ENCODE measurements at places on chromosomes 13 and 19. TPM values are rescaled to one million over a fixed set of nuclear protein-coding genes. Genes with fewer than 3 reads are reported as not detected.

NLRP12 gene
- 0.99 TPM for total RNA-seq

SULT2A1 gene
- total RNA-seq: 0.17 TPM

AXL gene
- 44.1 TPM for total RNA-seq

GRCh38 chr19:7648265-7649014 lies 11.5 kb downstream of the STXBP2 start:
- no peak for DNase-seq

DNA sequence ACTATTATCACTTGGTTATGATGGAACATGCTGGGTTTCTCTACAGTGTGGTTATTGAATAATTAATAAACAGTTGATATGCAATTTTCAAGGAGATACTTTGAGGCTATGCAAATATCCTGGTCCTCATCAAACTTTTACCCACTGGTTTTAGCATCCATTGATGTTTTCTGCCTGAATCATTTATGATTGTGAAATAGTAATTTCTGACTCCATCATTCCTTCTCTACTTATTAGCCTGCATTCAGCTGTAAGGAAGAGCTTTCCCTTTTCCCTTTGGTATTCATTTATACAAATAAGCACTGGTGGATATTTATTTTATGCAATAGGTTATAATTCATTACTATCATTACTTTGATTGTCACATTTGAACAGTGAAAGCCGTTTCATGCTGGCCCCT lies 13.9 kb upstream of the DNAJC15 start:
- no peak for DNase-seq

DNA sequence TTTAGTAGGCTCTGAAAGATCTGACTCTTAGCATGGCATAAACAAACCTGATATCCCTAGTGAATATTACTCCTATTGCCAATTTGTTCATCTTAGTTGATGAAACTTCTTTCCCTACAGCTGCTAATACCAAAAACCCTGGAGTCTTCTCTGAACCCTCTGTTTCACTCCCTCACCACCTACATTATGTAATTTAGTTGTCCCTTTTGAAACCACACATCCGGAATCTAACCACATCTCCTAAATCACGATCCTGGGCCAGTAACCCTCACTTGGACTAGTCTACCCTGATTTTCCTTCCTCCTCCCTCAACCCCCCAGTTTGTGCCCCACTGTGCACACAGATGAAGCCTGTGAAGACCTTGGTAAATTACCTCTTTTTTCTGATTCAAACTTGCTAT lies 1.2 kb downstream of the ZNF256 start:
- no peak for DNase-seq

DNA sequence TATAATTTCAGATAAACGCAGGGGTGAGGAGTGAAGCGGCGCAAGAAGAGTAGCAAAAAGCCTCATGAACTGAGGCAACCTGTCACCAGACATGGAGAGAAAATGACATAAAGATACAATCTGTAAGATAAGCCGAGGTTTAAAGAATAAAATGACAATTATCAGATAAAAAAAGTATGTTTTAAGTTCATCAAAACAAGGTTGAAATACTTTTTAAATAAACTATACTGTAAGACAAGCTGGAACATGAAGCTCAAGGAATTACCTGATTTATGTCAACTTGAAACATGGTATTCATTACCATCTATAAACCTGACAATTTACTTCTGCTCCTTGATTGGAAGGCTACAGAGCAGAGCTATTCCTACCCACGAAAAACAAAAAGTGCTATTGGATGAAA lies 61.6 kb downstream of the MYCBP2 start:
- DNase-seq: no peak

DNA sequence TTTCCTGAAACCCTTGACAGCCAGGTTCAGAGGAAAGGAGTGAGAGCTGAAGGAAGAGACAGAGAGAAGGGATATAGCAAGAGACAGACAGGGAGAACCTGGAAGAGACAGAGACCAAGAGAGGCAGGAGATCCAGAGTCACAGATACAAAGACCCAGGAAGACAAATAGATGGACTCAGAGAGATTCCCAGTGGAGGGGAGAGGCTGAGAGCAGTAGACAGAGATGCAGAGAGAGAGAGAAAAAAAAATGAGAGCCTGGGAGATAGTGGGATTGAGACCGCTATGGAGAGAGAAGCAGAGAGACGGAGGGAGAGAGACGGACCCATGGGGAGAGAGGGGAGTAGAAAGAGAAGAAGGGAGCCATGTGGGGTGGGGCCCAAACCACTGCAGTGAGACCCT lies 763 bp downstream of the FXYD7 start:
- no peak for DNase-seq
